ENCODE measurements at places on chromosomes 7 and 10.

DNA sequence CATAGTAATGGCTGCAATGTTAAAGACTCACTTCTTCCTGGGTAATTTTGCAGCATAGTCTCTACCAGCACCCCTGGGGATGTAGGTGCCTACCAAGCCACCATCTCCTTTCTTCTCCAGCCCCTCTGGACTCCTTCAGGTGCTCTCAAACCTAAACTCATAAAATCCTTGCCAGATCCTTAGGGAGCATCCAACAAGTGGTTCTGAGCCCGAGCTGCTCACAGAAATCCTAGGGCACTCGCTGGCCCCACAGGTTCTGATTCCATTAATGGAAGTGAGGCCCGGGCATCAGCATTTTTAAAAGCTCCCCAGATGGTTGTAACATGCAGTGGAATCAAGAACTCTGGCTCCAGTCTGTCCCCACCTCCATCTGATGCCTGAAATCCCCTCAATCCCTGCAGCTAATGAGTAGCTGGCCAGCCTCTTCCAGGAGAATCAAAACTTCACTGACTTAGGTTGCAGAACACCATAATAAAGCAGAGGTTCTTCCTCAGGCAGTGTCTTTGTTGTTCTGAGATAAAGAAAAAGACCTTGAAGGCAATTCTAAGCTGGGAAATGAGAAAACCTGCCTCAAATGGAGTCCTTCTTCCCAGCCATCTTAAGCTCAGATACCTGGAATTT is 336.8 kb downstream of the KCNMA1 start:
- no peak for DNase-seq

- DNase-seq = no peak
These were observed 15.1 kb upstream of the TBX20 start for GRCh38 chr7:35268953-35269352.

DNA sequence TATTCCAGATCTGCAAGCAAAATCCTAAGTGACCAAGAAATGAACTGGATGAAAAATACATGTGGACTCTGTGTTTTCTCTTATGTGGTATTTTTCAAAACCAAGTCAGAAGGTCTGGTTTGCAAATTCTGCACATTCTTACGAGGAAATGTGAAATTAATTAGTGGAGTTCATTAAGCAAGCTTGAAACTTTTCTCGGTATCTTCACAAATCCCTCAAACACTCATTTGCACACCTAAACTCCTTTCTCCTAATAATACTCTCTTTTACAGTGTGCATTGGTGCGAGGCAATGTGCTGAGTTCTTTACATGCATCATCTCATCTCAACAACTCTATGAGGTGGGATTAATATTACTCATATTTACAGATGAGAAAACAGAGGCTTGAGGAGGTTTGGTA is 82.1 kb downstream of the MTERF1 start:
- no peak for DNase-seq

DNA sequence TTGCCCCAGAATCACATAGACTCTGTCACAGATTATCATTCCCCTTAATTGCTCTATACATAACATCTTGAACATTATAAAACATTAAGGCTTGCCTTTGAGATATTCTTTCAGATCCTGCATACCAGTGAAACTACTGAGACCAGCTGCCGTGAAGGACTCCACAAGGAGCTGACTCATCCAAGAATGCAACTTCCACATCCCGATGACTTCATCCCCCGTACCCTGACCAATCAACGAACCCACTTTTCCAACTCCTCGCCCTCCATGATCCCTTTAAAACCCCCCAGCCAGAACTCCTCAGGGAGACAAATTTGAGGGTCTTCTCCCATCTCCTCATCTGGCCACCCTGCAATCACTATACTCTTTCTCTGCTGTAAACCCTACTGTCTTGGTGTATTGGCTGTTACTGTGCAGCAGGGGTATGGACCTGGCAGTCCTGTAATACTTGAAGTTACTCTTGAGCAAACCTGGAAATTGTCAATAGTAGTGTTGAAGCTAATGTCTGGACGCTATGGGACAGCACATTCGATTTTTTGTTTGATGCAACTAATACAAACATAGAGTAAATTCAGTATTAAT is 49.8 kb downstream of the HTR5A start:
- DNase-seq = no peak

DNA sequence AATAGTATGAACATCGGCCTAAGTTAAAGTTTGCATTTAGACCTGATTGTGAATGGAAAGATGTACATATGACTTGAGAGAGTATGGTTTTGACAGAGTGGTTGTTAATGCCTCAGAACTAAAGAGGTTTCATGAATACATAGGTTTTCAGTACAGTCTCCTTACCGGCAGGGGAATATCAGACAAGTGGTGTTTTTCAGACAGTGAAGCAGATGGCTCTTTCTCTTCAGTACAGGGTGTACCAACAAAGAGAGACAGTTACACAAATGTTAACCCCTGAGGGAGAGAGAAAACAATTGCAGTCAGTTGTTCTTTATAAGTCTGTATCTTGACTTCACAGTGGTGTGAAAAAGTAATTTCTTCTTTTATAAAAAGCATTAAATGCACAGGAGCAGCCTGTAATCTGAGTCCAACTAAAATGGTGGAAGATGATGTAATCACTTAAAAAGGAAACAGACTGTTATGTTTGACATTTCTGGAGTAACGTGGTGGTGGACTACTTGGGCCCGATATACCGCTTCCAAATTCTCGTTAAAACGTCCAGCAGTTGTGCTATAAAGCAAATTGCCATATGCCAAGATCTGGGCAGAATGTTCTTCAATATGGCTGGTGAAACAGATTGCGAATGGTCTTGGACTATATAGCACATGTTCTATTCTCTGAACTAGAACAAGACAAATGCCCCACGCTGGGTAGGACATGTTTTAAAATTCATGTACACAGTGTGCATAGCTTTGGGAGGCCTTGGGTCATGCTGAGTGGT is 69.2 kb downstream of the SDK1 start:
- DNase-seq = no peak

Data from activated CD8-positive, alpha-beta memory T cell treated with anti-CD3 and anti-CD28 coated beads, Interleukin-2, amount 50 U/mL, for 4 hours (primary cell).